Endodermal cell (in vitro differentiated cells): ENCODE measurements at places on chromosomes 16 and 17. TPM values are rescaled to one million over a fixed set of nuclear protein-coding genes. Genes with fewer than 3 reads are reported as not detected.

The TLCD3B gene
- 3.3 to 5.6 TPM (median 3.7 TPM) in 3 replicates for total RNA-seq

The TLCD2 gene
- 0.26 to 0.84 TPM (median 0.74 TPM) in 3 replicates for total RNA-seq

DNA sequence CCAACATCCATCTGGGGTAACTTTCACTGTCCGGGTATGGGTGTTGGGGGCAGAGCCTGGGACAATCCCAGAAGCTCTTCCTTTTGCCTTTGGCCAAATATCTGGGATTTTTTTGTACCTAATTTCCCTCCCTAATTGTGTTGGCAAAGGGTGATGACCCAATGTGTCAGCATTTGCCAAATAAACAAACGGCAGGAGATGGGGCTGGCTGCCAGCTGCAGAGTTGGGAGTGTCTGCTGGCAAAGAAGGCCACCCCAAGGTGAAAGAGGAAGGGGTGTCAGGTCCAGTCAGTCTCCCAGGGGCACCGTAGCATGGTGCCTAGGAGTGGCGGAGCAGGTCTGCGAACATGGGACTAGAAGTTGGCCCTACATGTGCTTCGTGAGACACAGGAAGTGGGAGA is 73.0 kb downstream of the SLC6A2 start:
- no peak for DNase-seq
- H3K4me3 ChIP-seq = no peak overlapping the region
- no peaks in the 10 kb centered on the region for H3K27me3 ChIP-seq
- H3K36me3 ChIP-seq = no peaks in the 10 kb centered on the region
- H3K4me1 ChIP-seq = no peaks in the 10 kb centered on the region
- no peak overlapping the region for H3K27ac ChIP-seq

- no peak for DNase-seq
- H3K27ac ChIP-seq = no peak overlapping the region
- no peaks in the 10 kb centered on the region for H3K27me3 ChIP-seq
Measured at GRCh38 chr17:69175625-69176456, 34.1 kb upstream of the ABCA6 start.

DNA sequence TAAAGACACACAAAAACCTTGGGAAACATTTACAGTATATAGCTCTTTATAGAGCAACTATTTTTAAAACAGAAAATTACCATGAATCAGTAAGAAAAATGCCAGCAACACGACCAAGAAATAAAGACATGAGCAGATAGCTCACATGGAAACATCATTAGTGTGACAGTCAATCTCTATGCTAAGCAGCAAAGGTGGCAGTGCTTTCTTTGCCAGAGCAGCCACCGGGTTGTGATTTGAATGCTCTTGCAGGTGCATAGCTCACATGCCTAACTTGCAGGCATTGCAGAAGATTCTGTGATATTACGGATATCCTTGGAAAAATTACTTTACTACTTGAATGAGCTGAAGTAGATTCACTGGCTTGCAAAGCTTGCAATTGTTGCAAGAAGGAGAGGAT is 652.9 kb upstream of the C16orf82 start:
- H3K36me3 ChIP-seq = no peaks in the 10 kb centered on the region
- no peak overlapping the region for H3K27ac ChIP-seq
- no peaks in the 10 kb centered on the region for H3K27me3 ChIP-seq

- H3K27me3 ChIP-seq = no peaks in the 10 kb centered on the region
- no peaks in the 10 kb centered on the region for H3K36me3 ChIP-seq
- no peak overlapping the region for H3K4me3 ChIP-seq
- no peaks in the 10 kb centered on the region for H3K4me1 ChIP-seq
Measured at GRCh38 chr16:79848719-79849118, 248.2 kb upstream of the MAF start.

- H3K27me3 ChIP-seq = no peaks in the 10 kb centered on the region
- H3K4me1 ChIP-seq = peaks cover 5% of the 10 kb centered on the region
- peaks cover 53% of the 10 kb centered on the region for H3K36me3 ChIP-seq
- DNase-seq = no peak
- H3K27ac ChIP-seq = peak overlapping the region; percentile 81
- H3K4me3 ChIP-seq = peak overlapping the region; percentile 99
Measured at GRCh38 chr17:7233701-7234082, 625 bp downstream of the DVL2 start.

The SLC13A2 gene
- total RNA-seq = not detected in 2 replicates

The RBL2 gene
- 28.5 and 34.9 TPM in 2 replicates for total RNA-seq

DNA sequence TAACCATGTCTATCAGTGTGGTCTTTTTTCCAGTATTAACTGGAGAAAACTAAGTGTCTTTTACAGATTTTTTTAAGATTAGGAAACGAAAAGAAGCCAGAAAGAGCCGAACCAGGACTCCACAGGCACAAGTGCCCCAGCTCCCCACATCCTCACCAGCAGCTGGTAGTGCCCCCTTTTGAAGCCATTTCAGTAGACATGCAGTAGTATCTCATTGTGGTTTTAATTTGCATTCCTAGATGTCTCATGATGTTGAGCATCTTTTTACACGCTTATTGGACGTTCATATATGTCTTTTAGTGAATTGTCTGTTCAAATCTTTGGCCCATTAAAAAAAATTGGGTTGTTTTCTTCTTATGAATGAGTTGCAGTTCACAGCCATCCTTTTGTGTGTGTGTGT is 4.8 kb upstream of the CMTM3 start:
- H3K27ac ChIP-seq = no peak overlapping the region
- H3K4me1 ChIP-seq = no peaks in the 10 kb centered on the region
- H3K36me3 ChIP-seq = no peaks in the 10 kb centered on the region
- H3K4me3 ChIP-seq = no peak overlapping the region

GRCh38 chr16:73543331-73543969 is 495.5 kb upstream of the ZFHX3 start:
- peak overlapping the region; percentile 60 for H3K27ac ChIP-seq
- no peaks in the 10 kb centered on the region for H3K27me3 ChIP-seq
- no peak for DNase-seq
- peaks cover 4% of the 10 kb centered on the region for H3K4me1 ChIP-seq
- no peaks in the 10 kb centered on the region for H3K36me3 ChIP-seq
- H3K4me3 ChIP-seq = no peak overlapping the region

The INO80E gene
- 77.4 and 80.4 TPM in 2 replicates for total RNA-seq

The ITGAD gene
- total RNA-seq = not detected in 3 replicates

DNA sequence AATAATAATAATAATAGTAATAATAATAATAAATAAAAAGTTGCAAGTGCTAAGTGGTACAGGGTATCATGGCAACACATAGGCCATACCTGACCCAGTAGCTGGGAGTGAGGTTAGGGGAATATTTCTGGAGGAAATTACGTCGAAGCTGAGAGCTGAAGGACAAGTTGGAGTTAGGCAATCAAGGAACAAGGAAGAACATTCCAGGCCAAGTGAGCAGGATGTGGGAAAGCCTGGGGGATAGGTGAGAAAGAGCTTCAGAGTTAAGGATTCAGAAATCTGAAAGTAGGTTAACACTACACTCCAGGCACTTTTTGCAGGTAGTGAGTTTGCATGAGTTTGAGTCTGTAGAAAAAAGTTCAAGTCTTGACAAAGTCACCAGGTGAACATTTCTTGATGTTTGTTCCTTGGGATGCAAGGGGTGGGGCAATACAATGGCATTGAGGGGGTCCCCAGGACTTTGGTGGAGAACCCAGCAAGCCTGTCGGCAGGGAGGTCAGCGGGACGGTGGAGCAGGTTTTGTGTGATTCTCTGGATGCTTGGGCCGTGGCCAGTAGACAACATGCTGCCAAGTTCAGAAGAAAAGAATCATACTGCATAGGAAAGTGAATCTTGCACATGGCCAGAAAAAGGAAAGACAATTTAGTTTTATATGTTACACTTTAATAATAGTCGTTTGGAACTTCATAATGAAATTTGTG is 27.7 kb upstream of the MPHOSPH6 start:
- peaks cover 3% of the 10 kb centered on the region for H3K27me3 ChIP-seq
- DNase-seq = no peak
- H3K4me3 ChIP-seq = no peak overlapping the region
- H3K4me1 ChIP-seq = no peaks in the 10 kb centered on the region
- no peaks in the 10 kb centered on the region for H3K36me3 ChIP-seq

The TSNAXIP1 gene
- 2.2 and 3.2 TPM in 2 replicates for total RNA-seq

DNA sequence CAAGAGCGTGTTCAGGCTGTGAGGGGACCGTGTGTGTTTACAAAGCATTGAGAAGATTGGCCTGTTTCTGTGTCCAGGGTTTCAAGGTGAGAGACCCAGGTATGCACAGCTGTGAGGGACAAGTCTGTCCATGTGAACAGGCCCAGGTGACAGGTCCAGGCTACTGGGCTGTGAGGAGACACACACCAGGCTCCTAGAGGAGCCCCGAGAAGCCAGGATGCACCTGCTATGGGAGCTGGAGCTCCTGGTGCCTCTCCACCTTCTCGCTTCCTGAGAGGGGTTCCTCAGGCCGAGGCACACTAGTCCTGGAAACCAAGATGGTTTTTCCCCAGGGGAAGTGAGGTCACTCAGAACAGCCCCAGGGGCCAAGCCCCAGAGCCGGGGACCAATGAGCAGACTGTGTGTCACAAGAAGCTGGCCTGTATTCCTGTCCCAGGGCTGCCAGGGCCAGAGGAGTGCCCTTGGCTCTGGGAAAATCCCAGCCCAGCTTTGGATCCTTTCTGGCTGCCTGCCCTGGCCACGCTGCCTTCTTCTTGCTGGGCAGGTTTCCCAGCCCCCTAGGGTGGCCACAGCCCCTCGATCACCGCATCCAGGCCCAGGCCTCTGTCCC is 153.4 kb upstream of the PLCG2 start:
- H3K4me1 ChIP-seq = peaks cover 7% of the 10 kb centered on the region
- DNase-seq = no peak
- no peak overlapping the region for H3K27ac ChIP-seq

DNA sequence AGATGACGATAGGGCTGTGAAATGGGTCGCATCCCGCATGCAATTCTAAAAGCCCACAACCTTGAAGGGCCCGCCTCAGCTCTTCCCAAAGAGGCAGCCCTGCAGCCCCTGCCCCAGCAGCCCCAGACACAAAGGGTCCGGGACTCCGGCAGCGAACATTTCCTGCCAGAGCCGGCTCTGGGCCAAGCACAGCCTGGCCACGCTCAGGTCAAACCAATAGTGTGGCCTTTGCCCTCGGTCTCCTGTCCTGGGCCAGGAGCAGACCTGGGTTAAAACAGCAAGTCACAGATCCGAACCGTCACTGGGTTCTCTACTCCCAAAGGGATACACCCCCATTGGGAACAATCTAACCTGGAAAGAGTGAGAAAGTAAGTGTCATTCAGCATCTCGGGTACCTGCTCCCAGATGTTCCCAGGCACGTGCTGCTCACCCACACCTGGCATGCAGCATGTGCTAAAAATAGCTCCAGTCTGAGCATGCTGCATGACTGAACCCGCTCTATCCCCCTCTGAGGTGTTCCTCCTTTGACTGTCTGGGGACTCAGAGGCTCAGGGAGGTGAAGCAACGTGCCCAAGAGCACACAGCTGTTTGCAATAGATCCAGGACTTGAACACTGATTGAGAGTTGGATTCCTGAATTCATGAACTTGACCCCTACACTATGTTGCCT is 22.2 kb upstream of the ATP2A3 start:
- no peak overlapping the region for H3K4me3 ChIP-seq
- H3K36me3 ChIP-seq = no peaks in the 10 kb centered on the region
- DNase-seq = peak; percentile 69
- no peaks in the 10 kb centered on the region for H3K4me1 ChIP-seq
- no peak overlapping the region for H3K27ac ChIP-seq

- no peak for DNase-seq
- peaks cover 7% of the 10 kb centered on the region for H3K27me3 ChIP-seq
- H3K4me3 ChIP-seq = no peak overlapping the region
- H3K36me3 ChIP-seq = no peaks in the 10 kb centered on the region
- H3K4me1 ChIP-seq = no peaks in the 10 kb centered on the region
Measured at GRCh38 chr16:88393034-88393433, 10.3 kb downstream of the ZNF469 start.

DNA sequence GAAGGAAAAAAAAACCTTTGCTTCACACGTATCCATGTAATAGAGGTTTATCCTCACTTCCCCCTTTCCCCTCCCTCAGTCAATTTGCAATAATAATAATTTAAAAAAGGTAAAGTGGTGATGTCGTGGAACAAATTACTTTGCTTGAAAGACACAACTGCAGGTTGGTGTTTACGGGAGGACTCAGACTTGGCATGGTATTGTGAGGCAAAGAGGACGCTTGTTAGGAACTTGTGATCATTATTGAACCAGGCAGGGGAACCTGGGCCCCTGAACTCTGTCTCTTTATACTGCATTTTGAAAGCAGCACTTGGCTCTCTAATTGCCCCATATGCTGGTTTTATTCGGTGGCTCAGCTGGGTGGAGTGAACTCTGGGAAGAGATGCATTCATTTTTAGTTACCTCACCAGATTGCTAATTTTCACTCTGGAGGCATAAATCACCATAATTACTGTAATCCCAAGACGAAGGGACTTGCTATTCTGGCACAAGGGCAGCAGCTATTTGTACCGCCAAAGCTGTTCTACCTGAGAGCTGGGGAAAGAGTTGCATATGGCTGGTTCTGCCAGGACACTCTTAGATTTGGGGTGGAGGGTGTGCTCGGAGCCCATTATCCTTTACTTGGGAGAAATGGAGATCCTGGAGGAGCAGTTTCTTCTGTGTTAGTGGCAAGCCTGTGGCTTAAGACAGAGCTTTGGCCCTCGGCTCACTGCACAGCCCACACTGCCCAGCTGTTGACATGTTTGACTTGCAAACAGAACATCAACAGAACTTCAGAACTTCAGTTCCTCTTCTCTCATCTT is 5.7 kb upstream of the DHX8 start:
- H3K27me3 ChIP-seq = no peaks in the 10 kb centered on the region
- DNase-seq = peak; percentile 47
- H3K27ac ChIP-seq = no peak overlapping the region

DNA sequence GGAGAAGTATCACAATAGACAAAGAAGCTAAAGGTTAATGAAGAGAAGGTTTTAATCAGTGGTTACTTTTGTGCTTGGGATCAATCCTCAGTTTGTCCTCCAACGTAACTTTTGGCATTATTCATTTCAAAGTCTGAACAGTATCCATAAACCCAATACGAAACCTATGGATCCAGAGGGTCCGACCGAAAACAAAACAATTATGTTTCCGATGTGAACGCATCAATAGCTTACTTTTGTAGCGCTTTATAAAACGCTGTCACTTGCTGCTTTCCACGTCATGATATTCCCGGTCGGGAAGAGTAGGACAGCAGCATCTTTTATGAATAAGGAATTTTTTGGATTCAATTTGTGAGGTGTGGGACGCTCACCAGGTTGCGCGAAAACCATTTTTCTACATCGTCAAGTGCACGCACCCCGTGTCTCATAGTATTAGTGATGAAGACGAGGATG is 383.8 kb downstream of the ZFHX3 start:
- H3K36me3 ChIP-seq = no peaks in the 10 kb centered on the region
- H3K4me1 ChIP-seq = no peaks in the 10 kb centered on the region
- peak overlapping the region; percentile 95 for H3K4me3 ChIP-seq
- peak overlapping the region; percentile 93 for H3K27ac ChIP-seq
- DNase-seq = peak; percentile 38

The CDRT15 gene
- not detected in 3 replicates for total RNA-seq

GRCh38 chr16:86761111-86762031 is 183.0 kb downstream of the FOXL1 start:
- no peaks in the 10 kb centered on the region for H3K4me1 ChIP-seq
- no peak overlapping the region for H3K27ac ChIP-seq
- no peaks in the 10 kb centered on the region for H3K27me3 ChIP-seq
- H3K4me3 ChIP-seq = no peak overlapping the region
- DNase-seq = peak; percentile 93

GRCh38 chr16:77117707-77118106 is 73.3 kb upstream of the MON1B start:
- H3K27me3 ChIP-seq = no peaks in the 10 kb centered on the region
- no peaks in the 10 kb centered on the region for H3K4me1 ChIP-seq
- H3K36me3 ChIP-seq = no peaks in the 10 kb centered on the region

The LITAFD gene
- total RNA-seq = not detected in 2 replicates

The GAS7 gene
- 8.2 to 8.6 TPM (median 8.5 TPM) in 3 replicates for total RNA-seq
